ENCODE measurements at places on chromosomes 12 and 14.
A peak's percentile ranks its signal among the peaks of the same experiment; 100 is the strongest.

DNA sequence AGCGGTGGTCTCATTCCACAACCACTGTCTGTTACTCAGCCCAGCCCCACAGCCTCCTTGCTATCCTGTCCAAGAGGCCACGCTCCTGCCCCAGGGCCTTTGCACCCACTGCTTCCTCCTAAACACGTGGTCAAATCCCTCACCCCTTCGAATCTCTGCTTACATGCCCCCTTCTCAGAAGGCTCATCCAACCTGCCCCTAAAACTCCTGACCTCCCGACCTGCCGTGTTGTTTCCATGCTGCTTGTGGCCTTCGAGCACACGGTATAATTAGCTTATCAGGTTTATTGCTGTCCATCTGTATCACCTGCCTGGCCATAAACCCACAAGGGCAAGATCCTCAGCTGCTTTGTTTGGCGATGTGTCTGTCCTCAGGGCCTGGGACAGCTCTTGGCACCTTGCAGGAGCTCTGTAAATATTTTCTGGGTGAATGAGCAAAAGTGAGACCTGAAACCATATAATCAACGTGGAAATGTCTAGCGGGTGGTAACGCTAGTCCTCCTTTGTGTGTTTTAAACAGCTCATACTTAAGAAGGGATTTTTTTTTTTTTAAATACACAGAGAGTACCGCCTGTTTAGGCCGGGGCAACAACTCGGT is 36.0 kb downstream of the SCARB1 start:
- no peak for DNase-seq

DNA sequence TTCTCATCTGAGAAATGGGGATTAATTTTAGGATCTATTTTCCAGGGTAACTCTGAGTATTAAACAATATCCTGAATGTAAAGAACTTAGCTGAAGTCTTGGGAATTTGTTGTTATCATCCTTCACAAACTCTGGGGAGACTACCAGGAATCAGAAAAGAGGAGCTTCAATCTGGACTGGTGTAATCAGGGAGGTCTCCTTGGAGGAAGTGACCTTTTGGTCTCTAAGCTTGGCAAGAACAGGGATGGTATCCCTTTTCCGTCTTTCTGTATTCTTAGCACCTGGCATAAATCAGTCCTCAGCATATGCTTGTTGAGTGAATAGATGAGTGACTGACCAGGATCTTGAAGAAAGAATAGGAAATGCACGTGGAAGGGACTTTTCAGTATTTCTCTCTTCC is 9.3 kb upstream of the RPH3A start:
- no peak for DNase-seq

GRCh38 chr14:47483449-47483848 is 192.0 kb downstream of the MDGA2 start:
- no peak for DNase-seq

DNA sequence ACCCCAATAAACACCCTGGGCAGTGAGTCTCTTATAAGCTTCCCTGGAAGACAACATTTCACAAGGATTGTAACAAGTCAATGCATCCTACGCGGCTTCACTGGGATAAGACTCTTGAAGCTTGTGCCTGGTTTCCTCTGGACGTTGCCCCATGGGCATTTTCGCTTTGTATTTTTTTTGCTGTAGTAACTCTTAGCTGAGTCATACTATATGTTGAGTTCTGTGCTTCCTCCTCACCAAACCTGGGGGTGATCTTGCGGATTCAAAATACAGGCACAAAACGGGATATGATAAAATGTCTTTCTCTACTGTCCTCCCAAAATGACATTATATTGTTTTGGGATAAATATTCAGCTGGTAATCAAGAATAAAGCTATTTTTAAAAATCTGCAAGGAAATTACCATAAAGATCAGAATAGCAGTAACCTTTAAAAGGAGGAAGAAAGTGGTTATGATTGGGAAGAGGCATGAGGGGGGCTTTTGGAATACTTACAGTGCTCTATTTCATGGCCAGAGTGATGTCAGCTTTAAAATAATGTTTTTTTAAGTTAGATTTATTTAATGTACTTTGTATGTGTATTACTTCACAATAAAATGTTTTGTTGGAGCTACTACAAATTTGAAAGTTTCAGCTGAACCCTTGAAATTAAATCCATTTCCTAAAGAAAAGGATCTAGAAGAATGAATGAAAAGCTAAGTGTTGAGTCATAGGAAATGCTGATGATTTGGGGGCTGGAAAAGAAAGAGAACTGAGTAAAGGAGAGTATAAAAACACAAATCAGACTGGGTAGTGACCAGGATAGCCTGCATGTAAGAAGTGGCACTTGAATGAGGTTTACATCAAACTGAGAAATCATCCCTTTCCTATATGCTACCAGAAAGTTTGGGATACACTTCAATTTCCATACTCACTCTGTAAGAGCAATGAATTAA is 14.7 kb downstream of the BTBD7 start:
- DNase-seq: no peak

DNA sequence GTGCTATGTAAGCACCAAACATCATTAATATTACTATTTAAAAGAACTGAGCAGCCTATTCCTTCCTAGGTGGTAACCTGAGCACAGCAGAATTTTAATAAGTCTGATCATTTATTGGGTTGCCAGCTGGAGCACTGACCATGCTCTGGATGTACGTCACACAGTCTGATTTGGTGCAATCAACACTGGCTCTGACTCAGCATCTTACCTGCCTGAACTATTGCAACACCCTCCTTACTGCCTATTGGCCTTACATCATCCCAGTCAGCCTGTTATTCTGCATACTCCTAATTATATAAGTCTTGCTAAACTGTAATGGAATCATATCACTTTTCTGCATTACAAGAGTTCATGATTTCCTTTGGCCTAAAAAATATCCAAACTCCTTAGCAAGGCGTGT is 149.7 kb downstream of the PTPRO start:
- DNase-seq: no peak

DNA sequence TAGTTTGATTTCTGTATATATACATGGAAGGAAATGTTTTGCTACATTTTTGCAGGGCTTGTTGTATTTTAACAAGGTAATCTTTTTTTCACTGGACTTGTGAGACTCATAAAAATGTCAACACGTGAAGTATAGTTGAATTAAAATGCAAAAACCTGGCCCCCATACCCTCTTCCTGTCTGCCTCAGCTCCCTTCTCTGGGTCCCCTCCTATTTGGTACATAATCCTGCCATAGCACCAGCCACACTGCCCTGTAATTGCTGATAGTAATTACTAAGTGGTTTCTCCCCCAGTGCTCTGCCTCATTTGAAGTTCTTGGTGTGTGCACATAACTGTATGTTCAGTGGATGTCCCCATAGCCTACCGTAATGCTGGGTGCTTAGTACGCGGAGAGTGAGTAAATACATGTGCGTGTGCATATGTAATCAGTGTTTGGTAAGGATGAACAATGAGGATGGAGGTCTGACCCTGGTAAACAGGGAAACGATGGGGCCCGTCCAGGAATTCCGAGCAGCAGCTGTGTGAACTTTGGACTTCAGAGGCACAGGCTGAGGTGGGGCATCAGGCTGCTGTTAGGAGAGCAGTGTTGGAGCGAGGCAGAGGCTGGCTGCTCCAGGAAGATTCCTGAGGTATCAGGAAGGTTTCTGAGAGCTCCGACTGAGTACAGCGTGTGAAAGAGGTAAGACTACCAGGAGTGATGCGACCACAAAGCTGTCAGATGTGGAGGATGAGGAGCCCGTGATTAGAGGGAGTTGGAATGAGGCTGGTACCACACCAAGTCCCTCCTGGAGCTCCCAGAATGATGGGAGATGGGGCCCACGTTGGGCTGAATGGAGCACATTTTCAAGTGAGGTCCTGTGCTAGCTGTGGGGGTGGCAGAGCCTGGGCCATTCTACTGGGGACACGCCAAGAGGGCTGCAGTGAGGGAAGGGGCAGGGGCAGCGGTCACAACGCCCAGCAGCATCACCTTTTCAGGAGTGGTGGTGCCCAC is 106.8 kb downstream of the PELI2 start:
- no peak for DNase-seq

DNA sequence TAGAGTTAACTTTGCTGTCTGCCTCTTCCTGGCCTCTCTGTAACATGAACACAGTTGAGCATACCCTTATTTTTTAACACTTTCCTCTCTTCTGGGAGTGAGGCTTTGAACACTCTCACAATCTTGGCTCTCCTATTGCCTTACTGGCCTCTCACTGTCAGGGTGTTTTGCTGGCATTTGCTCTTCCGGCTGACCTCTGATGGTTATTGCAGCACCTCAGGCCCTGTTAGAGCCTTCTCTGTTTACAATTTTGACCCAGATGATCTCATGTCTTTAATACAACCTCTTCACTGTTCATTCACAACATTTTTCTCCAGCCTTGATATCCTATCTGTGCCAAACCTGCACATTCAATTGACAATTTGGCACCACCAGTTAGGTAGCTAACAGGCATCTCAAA is 357.8 kb upstream of the USP15 start:
- DNase-seq: no peak

GRCh38 chr14:65704850-65705249 is 292.3 kb downstream of the FUT8 start:
- DNase-seq: no peak

DNA sequence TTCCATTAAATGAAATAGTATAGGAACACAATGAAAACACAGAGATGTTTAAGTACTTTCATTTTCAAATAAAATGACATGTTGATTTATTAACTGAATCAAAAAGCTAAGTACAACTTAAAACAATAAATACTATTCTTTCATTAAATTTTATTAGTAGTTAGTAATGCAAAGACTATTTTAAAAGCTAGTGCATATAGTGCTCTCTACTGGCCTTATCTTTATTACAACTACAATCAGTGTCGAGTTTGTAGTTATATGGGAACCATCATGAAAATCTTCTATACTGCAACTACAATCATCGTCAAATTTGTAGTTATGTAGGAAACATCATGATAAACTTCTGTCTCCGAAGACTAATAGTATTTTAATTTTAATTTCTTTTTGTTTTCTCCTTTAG is 8.9 kb upstream of the LIN7A start:
- DNase-seq: no peak

- DNase-seq: peak; percentile 2
Measured at GRCh38 chr12:24596768-24597388, 352.0 kb downstream of the BCAT1 start.

- peak; percentile 21 for DNase-seq
Measured at GRCh38 chr12:17108877-17109541, 503.0 kb upstream of the LMO3 start.

- DNase-seq: no peak
Measured at GRCh38 chr12:42985506-42985905, 396.0 kb upstream of the PRICKLE1 start.

GRCh38 chr12:24574538-24574937 is 374.4 kb downstream of the BCAT1 start:
- DNase-seq: no peak

- DNase-seq: no peak
Measured at GRCh38 chr14:102882226-102882906, 40.1 kb upstream of the AMN start.

- no peak for DNase-seq
Measured at GRCh38 chr14:95095996-95096395, 61.3 kb downstream of the DICER1 start.

DNA sequence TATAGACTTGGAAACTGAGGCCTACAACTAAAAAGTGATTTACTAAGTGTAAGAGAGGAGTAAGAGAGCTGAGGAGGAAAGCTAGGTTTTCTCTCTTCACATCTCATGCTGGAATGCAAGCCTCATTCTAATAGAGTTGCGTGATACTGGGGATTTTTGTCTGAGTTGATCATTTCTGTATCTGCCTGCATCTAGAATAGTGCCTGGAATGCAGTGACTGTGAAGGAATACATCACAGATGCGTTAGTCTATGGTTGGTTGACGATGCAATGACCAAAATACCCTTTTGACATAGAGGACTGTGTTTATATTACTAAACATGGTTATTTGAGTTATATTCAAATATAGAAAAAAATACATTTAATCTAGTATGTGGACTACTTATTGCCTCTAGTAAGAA is 9.2 kb upstream of the TMEM117 start:
- no peak for DNase-seq

GRCh38 chr14:53845813-53846693 is 110.6 kb downstream of the BMP4 start:
- DNase-seq: no peak

DNA sequence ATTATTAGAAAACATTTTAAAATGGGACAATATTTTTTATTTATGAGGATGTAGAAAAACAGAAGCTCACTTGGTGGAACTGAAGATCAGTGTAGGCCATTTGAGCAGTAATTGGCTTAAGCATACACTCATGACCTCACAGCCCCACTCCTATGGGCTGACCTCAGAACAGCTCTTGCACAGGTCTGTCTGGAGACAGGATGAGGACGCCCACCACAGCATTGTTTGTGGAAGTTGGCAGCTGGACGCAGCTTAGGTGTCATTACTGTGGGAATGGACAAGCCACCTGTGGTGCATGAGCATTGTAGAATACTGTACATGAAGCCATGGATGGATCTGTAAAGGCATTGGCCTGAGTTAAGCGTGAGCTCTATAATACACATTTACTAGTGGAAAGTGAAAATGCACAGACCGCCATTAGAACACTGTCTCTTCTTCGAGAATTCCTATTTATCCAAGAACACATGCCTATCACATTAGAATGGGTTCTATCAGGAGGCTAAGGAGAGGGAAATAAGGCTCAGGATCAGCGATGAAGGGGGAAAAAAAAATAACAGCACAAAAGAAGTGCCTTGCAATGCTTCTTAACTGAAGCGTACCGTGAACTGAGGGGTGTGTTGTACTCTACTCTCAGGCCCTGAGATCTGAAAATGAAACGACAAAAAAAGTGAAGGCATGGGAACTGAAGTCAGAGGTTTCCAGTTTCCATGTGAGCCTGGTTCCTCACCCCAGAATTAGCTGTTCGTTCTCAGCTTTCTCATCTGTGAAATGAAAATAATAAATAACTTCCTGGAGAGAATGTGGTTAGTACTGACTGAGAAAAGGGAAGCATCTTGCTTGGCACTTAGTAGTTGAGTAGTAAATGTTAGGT is 33.6 kb downstream of the KCNA1 start:
- no peak for DNase-seq

GRCh38 chr12:47947341-47947740 is 16.1 kb upstream of the TMEM106C start:
- DNase-seq: no peak

DNA sequence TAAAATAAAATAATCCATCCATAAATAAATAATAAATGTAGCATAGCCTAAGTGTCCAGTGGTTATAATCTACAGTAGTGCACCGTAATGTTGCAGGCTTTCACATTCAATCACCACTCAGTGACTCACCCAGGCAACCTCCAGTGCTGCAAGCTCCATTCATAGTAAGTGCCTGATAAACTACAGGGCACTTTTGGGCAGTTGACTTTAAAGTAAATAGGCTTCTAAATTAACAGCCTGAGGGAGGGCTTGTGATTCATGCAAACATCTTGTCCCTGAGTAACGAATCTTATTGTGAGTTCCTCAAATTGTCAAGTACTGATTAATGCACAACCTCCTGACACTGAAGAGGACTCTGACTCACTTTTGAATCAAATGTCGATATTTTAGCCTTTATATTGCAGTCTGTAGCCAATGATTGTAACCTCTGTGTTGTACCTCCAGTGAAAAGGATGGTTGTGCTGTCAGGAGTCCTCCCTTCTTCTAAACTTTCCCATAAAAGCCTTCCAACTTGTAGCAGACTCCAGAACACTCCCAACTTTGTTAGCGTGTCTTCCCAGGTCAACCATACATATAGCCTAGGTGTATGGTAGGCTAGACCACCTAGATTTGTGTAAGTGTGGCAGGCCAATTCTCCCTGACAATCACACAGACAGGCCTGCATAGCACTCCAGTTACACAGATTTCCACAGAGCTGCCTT is 55.0 kb upstream of the BICD1 start:
- DNase-seq: no peak

GRCh38 chr12:56387152-56387736 is 24.6 kb upstream of the APOF start:
- no peak for DNase-seq

GRCh38 chr12:131421509-131422186 is 289.2 kb upstream of the SFSWAP start:
- no peak for DNase-seq

GRCh38 chr12:42421844-42422779 is 96.1 kb downstream of the PPHLN1 start:
- DNase-seq: no peak
